ENCODE measurements at places on chromosomes 12 and 14.

DNA sequence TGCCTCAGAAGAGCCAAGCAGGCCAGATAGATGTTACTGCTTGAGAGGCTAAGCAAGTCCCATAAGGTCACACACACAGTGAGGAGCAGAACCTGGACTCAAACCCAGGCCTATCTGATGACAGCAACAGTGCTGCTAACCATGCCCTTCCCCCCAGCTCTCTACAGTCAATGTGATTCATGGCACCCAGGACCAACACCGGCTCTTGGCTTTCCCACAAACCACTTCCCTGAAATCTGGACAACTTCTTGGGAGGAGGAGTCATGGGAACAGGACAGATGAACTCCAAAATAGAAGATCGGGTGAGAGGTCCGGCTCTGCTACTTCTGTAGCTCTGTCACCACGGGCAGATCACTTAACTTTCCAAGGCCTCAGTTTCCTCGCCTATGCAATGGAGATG, 716 bp upstream of the PTGDR start:
- DNase-seq = peak; percentile 28

DNA sequence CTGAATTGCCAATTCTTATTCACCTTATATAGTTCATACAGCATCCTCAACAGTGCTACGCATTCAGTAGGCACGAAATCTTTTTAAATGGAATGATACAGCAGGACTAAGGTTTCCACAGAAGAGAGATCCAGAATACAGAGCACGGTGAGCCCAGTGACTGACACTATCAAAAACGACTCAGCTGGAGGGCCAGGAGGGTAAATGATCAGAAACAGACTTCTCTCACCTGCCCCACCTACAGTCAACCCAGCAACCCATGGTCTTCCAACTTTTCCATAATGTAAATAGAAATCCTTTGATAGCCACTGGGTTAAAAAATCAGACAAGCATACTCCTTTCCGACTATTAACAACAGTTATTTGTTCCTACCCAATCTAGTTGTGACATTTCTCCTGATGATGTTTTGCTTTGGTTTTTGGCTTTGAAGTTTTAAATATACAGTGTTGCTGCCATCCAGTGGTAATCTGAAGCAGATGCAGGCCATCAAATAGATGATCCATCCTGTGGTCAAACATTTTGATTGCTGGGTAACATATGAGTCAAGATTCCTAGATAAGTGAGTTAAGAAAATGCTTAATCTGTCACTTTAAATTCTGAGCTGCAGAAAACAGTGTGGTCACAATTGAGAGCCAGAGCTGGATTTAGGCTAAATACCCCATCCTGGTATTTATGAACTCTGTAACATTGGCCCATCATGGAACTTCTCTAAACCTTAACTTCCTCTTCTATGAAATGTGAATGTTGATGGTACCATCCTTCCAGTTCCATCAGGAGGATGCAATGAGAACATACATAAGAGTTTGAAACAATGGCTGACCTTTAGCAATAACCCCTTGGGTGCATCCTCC, 42.0 kb downstream of the GPHB5 start:
- peak; percentile 78 for DNase-seq

GRCh38 chr14:100857923-100858837, 32.3 kb downstream of the MEG3 start:
- no peak for DNase-seq

DNA sequence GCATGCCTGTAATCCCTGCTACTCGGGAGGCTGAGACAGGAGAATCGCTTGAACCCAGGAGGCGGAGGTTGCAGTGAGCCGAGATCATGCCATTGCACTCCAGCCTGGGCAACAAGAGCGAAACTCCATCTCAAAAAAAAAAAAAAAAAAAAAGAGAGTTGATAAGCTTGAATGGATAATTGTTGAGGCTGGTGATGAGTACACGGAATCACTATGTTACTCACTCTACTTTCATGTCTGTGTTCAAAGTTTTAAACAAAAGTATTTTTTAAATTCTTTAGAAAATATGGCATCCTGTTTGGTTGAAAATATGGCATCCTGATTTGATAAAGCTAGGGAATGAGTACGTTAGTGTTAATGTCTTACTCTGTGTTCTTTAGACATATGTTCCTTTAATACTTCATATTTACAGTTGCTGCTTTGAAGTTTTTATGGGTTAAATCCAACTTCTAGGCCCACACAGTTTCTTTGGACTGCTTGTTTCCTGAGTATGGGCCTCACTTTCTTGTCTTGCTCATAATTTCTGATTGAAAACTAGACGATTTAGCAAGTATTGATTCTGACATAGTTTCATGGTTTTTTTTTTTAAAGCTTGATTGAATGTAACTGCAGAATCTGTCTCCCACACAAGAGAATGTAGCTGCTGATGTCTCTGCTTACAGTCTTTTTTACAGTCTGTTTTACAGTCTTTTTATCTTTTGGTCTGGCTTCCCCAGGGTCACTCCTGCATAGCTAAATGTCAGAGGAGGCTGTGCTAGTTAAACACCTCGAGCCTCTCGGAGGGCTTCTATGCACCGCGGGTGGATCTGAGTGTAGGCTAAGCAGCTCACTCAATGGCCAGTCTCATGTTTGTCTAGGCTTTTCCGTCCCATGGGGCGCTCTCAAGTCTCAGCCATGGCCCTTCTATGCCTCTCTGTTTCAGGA, 14.1 kb upstream of the FBLN5 start:
- DNase-seq = no peak

DNA sequence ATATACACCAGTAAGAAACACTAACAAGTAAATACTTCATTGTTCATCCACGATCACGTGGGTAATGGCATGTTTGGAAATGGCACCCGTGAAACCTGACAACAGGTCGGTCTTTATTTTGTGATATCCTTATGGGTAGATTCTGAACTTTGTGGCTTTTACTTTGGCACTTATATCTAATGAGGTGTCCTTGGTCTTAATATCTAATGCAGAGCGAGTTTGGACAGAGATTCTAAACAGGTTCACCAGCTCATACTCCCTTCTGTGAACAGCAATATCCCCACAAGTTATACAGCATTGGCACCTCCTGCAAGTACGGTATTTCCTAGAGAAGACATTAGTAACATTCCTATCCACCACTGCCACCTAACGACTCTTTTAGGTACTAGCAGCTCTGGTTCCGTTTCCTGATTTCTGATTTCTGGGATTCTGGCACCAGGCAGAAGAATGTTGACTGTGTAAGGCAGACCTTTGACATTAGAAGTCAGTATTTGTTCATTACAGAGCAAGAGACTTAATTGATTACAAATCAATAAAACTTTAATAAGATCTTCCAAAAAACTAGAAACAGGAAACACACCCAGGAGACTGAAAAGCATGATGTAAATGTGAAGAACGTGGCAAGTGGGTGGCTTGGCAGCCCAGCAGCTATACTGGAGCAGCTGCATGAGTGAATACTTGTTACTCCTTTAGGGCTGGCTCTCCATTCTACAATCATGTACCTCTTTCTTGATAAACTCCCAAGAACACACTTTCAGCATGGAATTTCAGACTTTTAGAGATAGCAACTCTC, 2.5 kb downstream of the ANG start:
- DNase-seq = peak; percentile 86

DNA sequence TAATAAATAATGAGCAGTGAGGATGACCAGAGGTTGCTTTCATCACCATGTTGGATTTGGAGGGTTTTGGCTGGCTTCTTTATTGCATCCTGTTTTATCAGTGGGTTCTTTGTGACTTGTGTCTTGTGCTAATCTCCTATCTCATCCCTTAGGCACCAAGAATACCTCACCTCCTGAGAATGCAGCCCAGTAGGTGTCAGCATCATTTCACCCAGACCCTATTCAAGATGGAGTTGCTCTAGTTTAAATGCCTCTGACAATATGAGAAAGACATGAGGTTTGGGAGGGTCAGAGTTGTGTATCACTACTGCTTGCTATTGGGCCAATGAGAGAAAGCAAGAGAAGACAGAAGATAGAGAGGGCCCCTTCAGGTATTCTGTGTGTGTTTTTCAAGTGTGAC, 592.2 kb downstream of the ETNK1 start:
- no peak for DNase-seq

- DNase-seq = no peak
Observed at GRCh38 chr14:105328070-105328677, 13.6 kb downstream of the PACS2 start.

- no peak for DNase-seq
Observed at GRCh38 chr12:130339951-130340350, 2.3 kb downstream of the PIWIL1 start.

Data from fibroblast of pulmonary artery (primary cell).